ENCODE measurements at places on chromosomes 6 and 20. TPM values are rescaled to one million over a fixed set of nuclear protein-coding genes. Genes with fewer than 3 reads are reported as not detected.

The ERVFRD-1 gene
- total RNA-seq, result not detected

The MRPS18B gene
- 36.7 TPM for total RNA-seq

The SLC17A1 gene
- total RNA-seq, result not detected

The SEL1L2 gene
- total RNA-seq, result not detected

The TCEA2 gene
- 69.1 TPM for total RNA-seq

The CLIC5 gene
- total RNA-seq, result 5.4 TPM

The NKX2-2 gene
- total RNA-seq, result not detected

Data from activated naive CD4-positive, alpha-beta T cell treated with anti-CD3 and anti-CD28 coated beads, Interleukin-2, amount 10 ng/mL, durations not matched to agents 5 hours and 36 hours (primary cell).